ENCODE measurements at places on chromosomes 16 and 17.

DNA sequence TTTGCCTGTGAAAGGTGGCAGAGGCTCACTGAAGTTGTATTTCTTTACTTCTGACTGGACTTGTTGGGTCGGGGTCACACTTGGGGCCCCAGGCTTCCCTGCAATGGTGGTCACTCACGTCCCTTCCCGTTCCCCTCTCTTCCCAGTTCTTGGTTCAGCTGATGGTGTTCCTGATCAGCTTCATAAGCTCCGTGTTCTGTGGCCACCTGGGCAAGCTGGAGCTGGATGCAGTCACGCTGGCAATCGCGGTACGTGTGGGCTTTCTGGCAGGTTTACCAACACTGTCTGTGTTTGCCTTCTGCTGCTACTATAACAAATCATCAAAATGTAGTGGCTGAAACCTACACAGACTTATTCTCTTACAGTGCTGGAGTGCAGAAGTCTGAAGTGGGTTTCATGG, 8.6 kb downstream of the SLC47A1 start:
- DNase-seq: no peak

GRCh38 chr17:246851-247421, 65.5 kb upstream of the DOC2B start:
- DNase-seq: no peak

GRCh38 chr17:6569370-6570285, 13.3 kb upstream of the PITPNM3 start:
- DNase-seq: no peak

DNA sequence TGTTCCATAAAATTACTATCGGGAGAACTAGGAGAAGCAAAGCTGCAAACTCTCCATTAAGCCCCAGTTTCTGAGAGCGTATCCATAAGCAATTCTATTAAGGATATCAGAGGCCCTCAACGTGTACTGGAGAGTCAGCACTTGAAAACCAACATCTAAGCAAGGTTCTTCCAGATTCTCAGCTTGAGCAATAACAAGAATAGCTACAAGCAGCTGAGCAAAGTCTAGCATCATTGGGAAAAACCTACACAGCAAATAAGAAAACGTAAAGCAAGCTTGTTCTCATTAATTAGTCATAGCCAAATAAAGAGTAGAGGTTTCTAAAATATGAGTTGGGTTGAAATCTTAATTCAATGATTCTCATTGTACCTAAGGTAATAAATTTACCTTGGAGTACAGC, 26.9 kb upstream of the COX10 start:
- DNase-seq: no peak

- DNase-seq: no peak
Observed at GRCh38 chr17:41910701-41911391, 7.9 kb downstream of the ACLY start.

- DNase-seq: no peak
Observed at GRCh38 chr17:69447726-69448125, 33.2 kb downstream of the MAP2K6 start.

- no peak for DNase-seq
Observed at GRCh38 chr17:41844971-41845370, 7.3 kb downstream of the KLHL10 start.

DNA sequence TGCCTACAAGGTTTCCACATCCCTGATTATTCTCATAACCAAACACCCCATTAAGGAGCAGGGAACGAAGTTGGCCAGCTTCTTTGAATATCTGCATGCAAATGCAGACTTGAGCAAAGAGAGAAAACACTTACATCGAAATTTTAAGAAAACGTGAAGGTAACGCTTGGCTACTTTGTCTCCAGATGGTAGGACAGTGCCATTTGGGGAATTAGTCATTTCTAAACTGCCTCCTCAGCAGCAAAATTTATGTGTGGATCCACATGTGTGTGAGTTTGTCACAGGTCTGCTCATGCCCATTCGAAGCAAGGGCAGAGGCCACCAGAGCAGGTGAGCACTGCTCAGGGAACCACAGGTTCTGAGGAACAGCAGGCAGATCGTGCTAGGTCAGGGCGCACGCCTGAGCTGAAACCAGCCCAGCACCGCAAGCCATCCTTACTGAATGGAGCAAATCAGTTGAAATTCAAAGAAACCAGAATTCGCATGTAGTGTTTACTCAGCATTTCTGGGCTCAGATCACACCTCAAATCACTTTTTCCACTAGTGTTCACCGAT, 80.1 kb downstream of the SOCS1 start:
- no peak for DNase-seq

DNA sequence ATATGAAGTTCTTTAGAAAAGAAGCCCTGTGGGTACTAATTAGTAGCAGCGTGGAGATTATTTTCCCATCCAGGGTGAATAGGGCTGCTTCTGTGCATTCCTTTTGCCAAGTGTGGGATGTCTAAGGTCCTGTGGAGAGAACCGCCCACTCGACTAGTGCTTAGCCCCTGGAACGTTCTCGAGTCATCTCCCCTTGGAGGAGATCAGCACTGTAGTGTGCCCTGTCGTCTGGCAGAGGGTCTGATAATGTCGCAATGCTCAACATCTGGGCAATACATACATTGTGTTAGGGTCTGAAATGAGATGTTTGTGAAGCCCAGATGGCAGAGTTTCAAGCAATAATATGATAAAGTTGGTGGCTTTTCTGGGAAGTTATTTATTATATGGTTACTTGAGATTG, 64.8 kb downstream of the SPECC1 start:
- DNase-seq: no peak

GRCh38 chr17:33927732-33928133, 327.4 kb upstream of the CCL2 start:
- no peak for DNase-seq

GRCh38 chr17:2551928-2552327, 40.2 kb upstream of the METTL16 start:
- no peak for DNase-seq

DNA sequence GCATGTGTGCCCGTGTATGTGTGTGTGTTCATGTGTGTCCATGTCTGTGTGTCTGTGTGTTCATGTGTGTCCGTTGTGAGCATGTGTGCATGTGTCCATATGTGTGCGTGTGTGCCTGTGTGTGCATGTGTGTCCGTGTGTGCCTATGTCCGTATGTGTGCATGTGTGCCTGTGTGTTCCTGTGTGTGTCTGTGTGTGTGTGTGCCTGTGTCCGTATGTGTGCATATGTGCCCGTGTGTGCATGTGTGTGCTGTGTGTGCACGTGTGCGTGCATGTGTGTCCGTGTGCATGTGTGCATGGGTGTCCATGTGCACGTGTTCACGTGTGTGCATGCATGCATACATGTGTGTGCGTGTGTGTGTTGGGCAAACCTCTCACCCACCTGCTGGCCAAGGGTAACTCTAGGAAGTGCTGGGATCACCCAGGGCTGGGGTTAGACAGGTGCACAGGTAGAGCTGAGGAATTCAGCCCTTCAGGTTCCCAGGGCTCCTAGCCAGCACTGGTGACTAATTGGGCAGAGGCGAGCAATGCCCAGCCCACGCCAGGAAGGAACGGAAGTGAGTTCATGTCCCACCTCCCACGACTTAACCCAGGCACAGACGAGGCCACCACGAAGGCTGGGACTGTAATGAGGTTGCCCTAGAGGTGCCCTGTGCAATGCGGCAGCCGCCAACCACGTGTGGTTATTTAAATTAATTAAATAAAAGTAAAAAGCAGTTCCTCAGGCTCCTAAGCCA, 8.2 kb upstream of the CSNK1D start:
- DNase-seq: no peak

GRCh38 chr16:47734081-47734857, 273.1 kb downstream of the PHKB start:
- DNase-seq: no peak

- no peak for DNase-seq
Observed at GRCh38 chr17:59878624-59879023, 14.1 kb downstream of the TUBD1 start.

DNA sequence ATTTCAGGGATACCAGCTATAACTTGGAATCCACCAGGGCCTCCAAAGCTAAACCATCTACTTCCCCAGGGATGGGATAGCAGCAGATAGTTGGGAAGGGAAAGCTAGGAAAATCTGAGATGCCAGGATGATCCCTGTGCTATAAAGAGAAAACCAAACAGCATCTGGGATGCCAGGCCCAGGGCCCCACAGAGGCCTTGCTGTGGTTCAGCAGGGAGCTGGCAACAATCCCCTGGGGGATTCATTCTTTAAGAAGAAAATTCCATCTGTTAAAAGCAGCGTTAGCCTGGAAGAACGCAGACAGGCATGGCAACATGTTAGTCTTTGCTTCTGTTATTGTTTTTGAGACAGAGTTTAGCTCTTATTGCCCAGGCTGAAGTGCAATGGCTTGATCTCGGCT, 16.6 kb downstream of the MYO18A start:
- DNase-seq: no peak

GRCh38 chr17:77619851-77620250, 338.7 kb upstream of the TNRC6C start:
- no peak for DNase-seq

GRCh38 chr17:81317961-81318605, 23.0 kb upstream of the SLC38A10 start:
- DNase-seq: no peak

DNA sequence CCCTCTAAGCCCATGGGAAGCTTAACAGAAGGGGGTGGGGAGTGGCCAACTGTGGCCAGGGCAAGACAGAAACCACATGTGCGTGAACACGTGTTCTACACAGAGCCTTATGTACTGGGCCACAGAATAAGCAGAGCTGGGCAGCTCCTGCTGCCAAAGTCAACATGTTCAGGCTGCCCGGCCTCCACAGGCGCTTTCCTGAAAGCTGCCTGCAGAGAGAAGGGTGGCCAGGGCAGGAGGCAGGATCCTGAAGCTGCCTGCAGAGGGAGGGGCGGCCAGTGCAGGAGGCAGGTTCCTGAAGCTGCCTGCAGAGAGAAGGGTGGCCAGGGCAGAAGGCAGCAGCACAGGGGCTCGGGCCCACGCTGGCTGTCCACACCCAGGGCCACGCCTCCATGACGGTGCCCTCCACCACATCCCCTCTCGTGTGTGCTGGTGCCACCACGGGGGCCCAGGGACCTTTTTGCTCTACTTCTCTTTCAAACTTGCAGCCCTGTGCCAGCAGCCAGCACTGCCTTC, 79.5 kb downstream of the ANKRD11 start:
- no peak for DNase-seq

- no peak for DNase-seq
Observed at GRCh38 chr17:30530346-30531025, 53.3 kb downstream of the GOSR1 start.

- DNase-seq: no peak
Observed at GRCh38 chr16:19001788-19002187, 18.1 kb downstream of the TMC7 start.

GRCh38 chr17:77651988-77652387, 306.5 kb upstream of the TNRC6C start:
- DNase-seq: no peak

- DNase-seq: no peak
Observed at GRCh38 chr16:2196162-2196980, at the start of gene CASKIN1. CASKIN1 (minus strand) TSS chr16:2196605; CDS start chr16:2196432, 173 bp downstream.

GRCh38 chr17:79075446-79075750, 774 bp downstream of the ENGASE start:
- no peak for DNase-seq

DNA sequence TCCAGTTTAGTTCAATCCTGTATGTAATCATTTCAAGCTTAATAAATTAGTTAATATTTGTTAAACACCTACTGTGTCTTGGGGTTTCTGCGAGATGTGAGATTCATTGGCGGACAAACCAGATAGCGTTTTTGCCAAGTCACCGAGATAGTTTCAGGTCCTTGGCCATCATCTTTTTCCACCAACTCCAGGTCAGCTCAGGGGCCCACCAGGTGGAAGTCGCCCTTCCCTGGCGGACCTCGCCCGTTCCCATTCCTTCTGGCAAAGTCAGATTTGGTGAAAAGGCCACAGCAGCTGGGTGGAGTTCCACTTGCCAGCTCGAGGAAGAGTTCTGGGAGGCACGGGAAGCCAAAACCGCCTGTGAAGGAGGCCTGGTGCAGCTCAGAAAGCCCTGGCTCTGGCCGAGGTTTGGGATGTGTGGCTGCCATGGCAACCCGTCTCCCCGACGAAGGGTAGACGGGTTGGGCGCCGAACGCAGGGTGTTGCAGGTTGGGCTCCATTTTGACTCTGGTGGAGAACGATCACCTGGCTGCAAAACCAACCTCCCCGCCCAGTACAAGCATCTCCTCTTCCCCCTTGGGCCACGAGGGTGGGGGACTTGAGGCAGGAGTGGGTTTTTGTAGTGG, 39.5 kb downstream of the CMIP start:
- DNase-seq: no peak

- no peak for DNase-seq
Observed at GRCh38 chr16:31413381-31413780, 14.8 kb downstream of the COX6A2 start.

- no peak for DNase-seq
Observed at GRCh38 chr16:84207251-84207650, 16.3 kb downstream of the ADAD2 start.

DNA sequence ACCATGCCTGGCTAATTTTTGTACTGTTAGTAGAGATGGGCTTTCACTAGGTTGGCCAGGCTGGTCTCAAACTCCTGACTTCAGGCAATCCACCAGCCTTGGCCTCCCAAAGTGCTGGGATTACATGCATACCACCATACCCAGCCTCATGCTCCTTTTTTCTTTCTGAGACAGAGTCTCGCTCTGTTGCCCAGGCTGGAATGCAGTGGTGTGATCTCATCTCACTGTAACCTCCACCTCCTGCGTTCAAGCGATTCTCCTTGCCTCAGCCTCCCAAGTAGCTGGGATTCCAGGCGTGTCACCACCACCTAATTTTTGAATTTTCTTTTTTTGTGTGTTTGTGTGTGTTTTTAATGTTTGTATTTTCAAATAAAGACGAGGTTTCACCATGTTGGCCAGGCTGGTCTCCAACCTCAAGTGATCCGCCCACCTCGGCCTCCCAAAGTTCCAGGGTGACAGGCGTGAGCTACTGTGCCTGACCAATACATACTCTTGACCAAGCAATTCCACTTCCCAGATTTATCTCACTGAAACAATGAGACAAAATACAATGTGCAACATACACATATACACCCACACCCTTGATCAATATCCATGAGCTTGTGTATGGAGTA, 5.0 kb downstream of the GRB2 start:
- DNase-seq: no peak

DNA sequence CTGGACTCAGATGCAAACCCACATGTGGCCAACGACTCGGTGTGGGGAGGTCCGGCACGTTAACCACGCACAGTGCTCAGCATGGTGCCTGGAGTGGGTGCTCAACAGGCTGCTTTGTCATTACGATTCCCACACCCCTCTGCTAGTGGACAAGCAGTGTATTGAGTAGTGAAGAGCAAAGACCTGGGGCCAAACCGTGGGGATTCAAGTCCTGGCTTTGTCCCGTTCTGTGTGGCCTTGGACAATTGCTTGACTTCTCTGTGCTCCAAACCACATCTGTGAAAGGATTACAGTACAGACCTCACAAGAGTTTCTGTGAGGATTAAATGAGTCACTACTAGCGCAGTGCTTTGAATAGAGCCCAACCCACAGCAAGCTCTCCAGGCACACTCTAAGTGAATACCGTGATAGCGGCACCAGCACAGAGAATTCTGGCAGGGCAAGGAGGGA, 33.8 kb downstream of the TRPV2 start:
- no peak for DNase-seq
